KBM-7 (cell line): ENCODE measurements at places on chromosomes 7 and 10.

- peak; percentile 69 for DNase-seq
Measured at GRCh38 chr10:21496343-21497176, 28.9 kb downstream of the SKIDA1 start.

- DNase-seq: no peak
Measured at GRCh38 chr7:140080919-140081318, 18.2 kb upstream of the PARP12 start.

DNA sequence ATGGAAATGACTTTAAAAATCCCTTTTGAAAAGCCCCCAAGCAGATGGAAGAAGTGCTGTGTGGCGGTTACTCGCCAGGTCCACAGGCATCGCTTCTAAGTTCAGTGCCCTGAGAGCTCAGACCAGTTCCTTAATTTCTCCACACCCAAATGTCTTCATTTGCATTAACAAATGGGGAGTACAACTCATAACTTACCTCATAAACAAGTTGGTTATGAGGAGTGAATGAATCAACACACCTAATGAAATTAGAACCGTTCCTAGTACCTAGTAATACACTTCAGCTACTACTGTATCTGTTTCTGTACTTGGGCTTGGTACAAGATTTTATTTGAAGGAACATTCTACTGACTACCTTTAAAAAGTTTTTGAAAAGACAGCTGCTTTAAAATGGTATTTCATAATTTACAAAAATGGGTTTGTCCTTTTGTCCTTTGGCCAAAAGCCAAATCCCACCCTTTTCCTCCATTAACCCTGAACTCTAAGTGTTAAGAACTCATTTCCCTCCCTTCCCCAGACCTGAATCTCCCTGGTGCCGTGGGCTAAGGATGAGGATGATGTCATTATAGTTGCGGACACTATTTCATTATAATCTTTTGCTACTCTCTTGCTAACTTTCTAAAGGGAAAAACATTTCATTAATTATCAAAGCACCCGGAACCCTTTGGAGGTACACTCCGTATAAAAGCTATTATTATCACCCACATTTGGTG, 221.5 kb upstream of the CELF2 start:
- DNase-seq: no peak

- DNase-seq: no peak
Measured at GRCh38 chr10:47415520-47416304, 31.6 kb upstream of the ZNF488 start.

DNA sequence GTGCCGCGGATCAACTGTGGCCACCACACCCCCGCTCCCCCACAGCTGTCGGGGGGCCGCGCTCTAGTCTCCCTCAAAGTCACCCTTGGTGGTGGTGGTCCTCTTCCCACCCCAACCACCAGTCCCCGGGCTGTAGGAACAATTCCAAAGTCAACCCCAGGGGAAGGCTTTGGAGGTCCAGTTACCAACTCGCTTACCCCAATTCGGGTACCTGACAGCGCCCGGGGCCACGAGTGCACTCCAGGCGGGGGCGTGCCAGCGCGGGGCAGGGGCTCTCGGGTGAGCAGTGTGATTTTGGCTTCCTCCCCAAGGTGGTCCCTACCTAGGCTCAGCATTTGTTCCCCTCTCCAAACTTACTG, 584 bp upstream of the ZMIZ1 start:
- DNase-seq: no peak

GRCh38 chr7:99029466-99030435, 114.2 kb downstream of the SMURF1 start:
- peak; percentile 8 for DNase-seq

GRCh38 chr10:5816170-5816569, 2.9 kb upstream of the GDI2 start:
- DNase-seq: peak; percentile 38

GRCh38 chr7:31640381-31640780, 46.6 kb upstream of the PPP1R17 start:
- no peak for DNase-seq

- DNase-seq: peak; percentile 71
Measured at GRCh38 chr7:27169658-27170425, 4.3 kb downstream of the HOXA10 start.

DNA sequence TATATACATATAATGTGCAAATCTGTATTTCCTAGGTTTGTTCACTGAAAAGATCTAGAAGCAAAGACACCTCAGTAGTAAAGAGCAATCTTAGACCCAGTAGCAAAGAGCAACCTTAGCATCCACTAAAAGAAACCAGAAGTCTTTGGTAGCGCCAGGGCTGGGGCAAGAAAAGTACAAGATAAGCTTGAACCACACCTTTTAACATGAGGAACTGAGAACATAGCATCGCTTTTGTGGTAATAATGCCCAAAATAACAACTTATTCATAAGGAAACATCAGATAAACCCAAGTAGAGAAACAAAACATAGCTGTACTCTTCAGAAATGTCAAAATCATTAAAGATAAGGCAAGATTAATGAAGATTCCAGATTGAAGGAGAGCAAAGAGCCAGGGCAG, 173.4 kb downstream of the IMMP2L start:
- no peak for DNase-seq

DNA sequence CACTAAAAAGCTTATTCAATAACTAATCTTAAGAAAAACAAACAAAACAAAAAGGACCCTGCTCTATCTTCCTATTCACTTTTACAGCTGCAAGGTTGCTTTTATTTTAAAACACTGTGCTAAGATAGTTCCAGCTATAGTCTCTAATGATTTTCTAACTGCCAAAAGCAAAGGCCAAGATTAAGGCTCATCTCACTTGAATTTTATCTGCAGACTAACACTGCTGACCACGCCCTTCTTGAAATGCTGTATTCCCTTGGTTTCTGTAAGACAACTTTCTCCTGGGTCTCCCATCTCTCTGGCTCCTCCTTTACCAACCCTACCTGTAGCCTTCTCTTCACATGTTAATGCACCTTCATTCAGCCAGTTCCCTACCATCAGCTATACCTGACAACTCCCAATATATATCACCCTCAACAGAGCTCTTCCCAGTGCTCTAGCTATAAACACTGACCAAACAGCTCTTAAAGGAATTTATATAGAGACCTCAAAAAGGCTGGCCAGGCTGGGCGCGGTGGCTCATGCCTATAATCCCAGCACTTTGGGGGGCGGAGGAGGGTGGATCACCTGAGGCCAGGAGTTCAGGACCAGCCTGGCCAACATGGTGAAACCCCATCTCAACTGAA, 11.7 kb downstream of the SRPK2 start:
- no peak for DNase-seq

GRCh38 chr7:19144661-19145433, at the start of gene FERD3L:
Gene FERD3L (minus strand): TSS chr7:19145421. CDS start chr7:19145362, 59 bp downstream.
- DNase-seq: no peak

DNA sequence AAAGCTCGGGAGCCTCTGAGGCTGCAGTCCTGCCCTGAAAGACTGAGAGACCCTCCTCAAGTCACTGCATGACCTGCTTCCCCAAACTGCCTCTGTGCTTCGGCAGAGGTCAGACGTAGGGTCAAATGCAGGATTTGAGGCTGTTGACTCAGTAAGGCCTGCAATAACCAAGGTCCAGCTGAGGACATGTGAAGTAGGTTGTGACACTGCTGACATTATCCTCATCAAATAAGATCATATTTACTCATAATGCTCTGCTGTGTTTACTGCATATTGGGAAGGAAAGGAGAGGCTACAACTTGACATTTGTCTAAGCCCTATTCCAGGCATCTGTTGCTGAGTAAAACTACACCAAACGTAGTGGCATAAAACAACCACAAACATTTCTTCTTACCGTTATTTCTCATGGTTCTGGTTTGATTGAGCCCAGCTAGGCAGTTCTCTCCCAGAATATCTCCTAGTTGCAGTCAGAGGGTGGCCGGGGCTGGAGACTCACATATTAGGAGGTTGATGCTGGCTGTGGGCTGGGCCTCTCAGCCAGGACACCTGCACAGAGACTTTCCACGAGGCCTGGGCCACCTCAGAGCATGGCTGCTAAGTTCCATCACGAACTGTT, 122.1 kb upstream of the STK17A start:
- no peak for DNase-seq

GRCh38 chr10:47041396-47042198, 130.4 kb downstream of the PTPN20 start:
- DNase-seq: no peak

GRCh38 chr10:88411772-88412349, 171.3 kb downstream of the RNLS start:
- peak; percentile 67 for DNase-seq

DNA sequence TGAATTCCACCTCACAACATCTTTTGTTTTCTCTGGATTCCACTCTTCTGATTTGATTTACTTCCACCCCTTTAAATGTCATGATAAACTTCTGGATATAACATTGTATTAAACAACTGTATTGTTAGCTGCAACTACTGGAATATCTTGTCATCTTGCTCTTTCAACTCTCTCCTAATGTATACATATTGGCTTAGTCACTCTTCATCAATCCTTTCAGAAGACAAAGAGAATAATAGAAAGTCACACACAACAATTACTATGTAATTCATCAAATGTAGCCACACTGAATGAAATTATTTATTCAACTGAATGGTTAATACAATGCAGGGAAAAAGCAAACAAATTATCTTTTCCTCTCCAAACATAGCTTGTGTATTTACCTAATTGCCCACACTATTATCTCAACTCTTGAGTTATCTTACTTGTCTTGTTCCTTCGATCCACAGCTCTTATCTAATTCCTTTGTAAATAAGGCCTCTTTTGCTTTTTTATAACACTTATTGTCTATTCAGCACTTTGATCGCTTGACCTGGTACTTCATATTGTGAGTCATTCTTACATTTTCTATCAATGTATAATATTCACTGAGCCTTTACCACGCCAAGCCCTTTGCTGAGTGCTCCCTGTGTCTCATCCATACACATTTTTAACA, 16.7 kb downstream of the SEMA3A start:
- no peak for DNase-seq

DNA sequence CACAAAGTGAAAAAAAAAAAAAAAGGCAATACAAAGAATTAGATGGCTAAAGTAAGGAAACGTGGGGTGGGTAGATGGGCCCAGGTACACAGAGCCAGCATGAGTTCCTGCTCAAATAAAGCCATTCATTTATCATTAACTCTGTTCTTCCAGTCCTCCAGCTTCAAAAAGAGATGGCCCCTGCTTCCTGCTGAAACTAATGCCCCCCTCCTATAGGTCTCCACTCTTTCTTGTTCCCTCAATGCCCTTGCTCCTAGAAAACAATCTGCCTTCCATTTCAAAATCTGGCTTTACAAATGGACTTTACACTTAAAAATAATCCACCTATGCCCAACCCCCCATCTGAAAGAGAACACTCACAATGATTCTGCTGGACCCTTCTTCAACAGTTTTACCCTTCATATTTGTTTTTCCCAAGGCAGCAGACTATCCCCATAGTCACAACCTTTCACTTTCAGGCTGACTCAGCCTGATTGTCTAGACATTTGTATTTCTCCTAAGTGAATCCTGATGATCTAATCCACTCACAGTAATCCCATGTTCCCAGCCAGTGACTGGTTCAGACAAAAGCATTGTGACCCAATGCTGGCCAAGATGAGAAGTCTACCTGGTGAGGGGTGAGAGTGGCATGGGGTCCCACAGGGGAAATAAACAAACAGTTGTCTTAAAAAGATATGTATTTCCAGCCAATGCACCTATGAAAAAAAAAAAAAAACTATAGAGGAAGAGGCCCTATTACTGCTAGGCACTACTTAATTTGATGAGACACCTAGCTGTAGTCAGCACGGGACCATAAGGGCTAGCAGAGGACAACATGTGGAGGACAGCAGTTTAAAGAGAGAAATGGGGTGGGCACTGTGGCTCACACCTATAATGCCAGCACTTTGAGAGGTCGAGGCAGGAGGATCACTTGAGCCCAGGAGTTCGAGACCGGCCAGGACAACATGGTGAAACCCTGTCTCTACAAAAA, 74.6 kb upstream of the GRID1 start:
- no peak for DNase-seq

GRCh38 chr7:110854166-110854565, 236.8 kb upstream of the LRRN3 start:
- DNase-seq: no peak

- no peak for DNase-seq
Measured at GRCh38 chr10:90723416-90724068, 134.3 kb downstream of the HTR7 start.

DNA sequence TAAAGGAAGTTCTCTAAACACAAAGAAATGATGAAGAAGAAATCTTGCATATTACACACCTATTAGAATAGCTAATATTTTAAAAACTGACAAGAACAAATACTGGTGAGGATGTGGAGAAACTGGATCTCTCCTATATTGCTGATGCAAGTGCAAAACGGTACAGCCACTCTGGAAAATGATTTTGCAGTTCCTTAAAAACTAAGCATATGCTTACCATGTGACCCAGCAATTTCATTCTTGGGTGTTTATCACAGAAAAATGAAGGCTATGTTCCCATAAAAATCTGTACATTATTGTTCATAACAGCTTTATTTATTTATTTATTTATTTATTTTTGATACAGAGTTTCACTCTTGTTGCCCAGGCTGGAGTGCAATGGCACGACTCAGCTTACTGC, 14.9 kb upstream of the PLEKHA1 start:
- DNase-seq: no peak

- DNase-seq: no peak
Measured at GRCh38 chr10:92886334-92886961, 38.1 kb downstream of the EXOC6 start.

GRCh38 chr10:19247843-19248242, 199.2 kb downstream of the MALRD1 start:
- DNase-seq: no peak

GRCh38 chr10:13613519-13613918, 26.8 kb downstream of the PRPF18 start:
- DNase-seq: peak; percentile 5

DNA sequence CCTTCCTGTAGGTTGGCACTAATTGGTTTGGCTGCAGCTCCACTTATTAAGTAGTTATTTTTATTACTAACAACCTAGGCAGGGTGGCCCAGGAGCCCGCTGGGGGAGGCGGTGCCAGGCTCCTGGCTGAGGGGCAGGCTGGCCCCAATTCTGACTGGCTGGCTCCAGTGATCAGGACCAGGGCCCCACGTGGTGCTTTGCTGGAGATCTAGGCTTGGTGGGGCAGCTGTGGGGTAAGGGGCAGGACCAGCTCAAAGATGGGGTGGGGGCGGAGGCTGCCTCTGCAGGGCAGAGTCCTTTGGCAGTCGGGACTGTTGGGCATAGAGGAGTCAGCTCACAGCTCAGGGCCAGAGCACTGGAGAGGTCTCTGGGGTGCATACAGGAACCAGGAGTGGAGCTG, 2.4 kb downstream of the ASL start:
- no peak for DNase-seq

DNA sequence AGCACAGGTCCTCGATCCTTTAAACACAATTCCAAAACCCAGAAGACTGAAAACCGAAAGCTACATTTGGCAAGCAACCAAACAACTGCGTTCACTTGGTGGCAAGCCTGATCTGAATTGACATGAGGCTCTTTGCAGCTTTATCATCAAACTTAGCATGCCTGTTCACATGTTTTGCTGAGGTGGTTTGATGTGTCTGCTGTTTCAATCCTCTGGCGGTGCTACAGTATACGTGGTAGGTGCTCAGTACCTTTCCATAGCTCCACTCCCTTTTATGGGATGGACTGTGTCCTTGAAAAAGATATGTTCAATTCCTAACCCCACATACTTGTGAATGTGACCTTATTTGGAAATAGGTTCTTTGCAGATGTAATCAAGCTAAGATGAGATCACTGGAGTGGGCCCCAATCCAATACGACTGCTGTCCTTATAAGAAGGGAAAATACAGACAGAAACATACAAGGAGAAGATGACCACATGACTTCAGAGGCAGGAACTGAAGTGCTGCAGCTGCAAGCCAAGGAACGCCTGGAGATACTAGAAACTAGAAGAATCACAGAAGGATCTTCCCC, 33.4 kb downstream of the CCDC6 start:
- DNase-seq: no peak

GRCh38 chr10:93208717-93209464, 135.2 kb downstream of the CYP26A1 start:
- no peak for DNase-seq
